ENCODE measurements at places on chromosomes 5 and 9.

GRCh38 chr5:157963761-157964160 lies 104.8 kb upstream of the CLINT1 start:
- H3K4me1 ChIP-seq, result no peaks in the 10 kb centered on the region
- no peak overlapping the region for H3K27ac ChIP-seq
- no peak for DNase-seq
- no peaks in the 10 kb centered on the region for H3K27me3 ChIP-seq
- H3K4me3 ChIP-seq, result no peak overlapping the region

- no peak overlapping the region for H3K27ac ChIP-seq
- H3K36me3 ChIP-seq, result no peaks in the 10 kb centered on the region
- H3K4me3 ChIP-seq, result no peak overlapping the region
- DNase-seq, result no peak
- H3K4me1 ChIP-seq, result no peaks in the 10 kb centered on the region
Observed at GRCh38 chr5:77316871-77317661, 106.6 kb downstream of the PDE8B start.

DNA sequence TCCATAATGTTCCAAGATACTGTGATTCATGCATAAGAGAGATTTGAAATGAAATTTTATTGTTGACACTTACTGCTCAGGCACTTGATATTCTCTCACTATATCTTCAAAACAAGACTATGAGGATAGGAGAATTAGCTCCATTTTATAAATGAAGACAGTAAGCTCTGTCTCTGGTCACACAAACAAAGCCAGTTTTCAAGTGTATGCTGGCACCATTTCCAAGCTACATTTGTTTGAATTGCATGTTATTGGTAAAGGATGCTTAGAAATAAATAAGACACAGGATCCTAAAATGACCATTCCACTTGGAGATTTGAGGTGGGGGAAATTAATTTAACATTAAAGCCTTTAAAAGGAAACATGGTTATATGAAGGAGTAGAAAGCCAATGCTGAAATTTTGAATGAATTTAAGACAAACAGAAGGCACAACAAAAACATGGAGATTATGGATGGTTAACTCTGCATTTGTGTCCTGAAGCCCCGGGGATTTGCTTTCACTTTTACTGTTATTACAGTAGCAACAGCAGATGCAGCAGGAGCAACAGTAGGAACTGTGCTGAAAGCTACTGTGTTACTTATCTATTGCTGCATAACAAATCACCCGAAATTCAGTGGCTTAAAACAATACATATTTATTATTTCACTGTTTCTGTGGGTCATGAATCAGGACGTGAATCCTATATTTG lies 79.7 kb upstream of the ASTN2 start:
- H3K36me3 ChIP-seq, result no peaks in the 10 kb centered on the region
- H3K27ac ChIP-seq, result no peak overlapping the region
- no peak for DNase-seq
- peaks cover 34% of the 10 kb centered on the region for H3K4me1 ChIP-seq
- no peak overlapping the region for H3K4me3 ChIP-seq

GRCh38 chr5:4005335-4005734 lies 409.7 kb downstream of the IRX1 start:
- no peak for DNase-seq
- H3K4me1 ChIP-seq, result no peaks in the 10 kb centered on the region
- H3K36me3 ChIP-seq, result no peaks in the 10 kb centered on the region
- no peak overlapping the region for H3K4me3 ChIP-seq
- H3K27ac ChIP-seq, result no peak overlapping the region

GRCh38 chr5:89168766-89169165 lies 285.8 kb upstream of the MEF2C start:
- no peak for DNase-seq
- H3K4me3 ChIP-seq, result no peak overlapping the region
- H3K27me3 ChIP-seq, result no peaks in the 10 kb centered on the region
- no peaks in the 10 kb centered on the region for H3K36me3 ChIP-seq
- no peak overlapping the region for H3K27ac ChIP-seq
- H3K4me1 ChIP-seq, result no peaks in the 10 kb centered on the region

DNA sequence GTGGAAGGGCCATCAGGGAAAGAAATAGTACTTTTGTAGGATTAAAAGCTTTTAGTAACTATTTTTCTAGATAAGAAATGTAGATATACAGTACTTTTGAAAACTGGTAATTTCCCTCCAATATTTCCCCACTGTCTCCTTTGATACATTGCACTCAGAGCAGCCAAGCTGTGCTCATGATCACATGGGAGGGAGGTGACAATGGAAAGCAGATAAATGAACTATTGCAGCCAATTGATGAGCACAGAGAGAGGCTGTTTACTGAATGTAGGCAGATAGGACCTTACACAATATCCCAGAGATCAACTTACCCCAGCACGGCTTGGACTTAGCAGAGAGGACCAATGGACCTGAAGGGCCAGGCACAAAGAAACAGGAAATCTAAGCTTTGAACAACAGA lies 178.0 kb upstream of the NREP start:
- no peak overlapping the region for H3K27ac ChIP-seq
- no peak overlapping the region for H3K4me3 ChIP-seq
- DNase-seq, result no peak
- H3K27me3 ChIP-seq, result no peaks in the 10 kb centered on the region
- H3K36me3 ChIP-seq, result no peaks in the 10 kb centered on the region
- H3K4me1 ChIP-seq, result no peaks in the 10 kb centered on the region

DNA sequence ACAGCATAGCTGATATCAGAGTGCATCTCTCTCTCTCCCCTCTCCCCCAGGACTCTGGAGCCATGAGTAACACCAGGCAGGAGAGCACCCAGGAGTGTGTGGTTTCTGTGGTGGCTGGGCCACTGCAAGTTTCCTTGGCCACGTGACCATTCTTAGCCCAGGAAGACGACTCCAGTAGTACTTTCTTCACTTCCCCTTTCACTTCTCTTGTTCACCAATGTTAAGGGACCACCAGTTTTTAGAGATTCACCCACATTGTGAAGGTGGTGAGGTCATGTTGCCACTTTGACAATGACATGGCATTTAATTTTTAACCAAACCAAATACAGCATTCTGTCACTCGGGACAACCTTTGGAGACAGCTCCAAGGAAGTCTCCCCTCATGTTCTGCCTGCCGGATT lies 17.9 kb upstream of the DAPK1 start:
- H3K4me1 ChIP-seq, result peaks cover 11% of the 10 kb centered on the region
- H3K36me3 ChIP-seq, result no peaks in the 10 kb centered on the region
- peak; percentile 50 for DNase-seq
- peak overlapping the region; percentile 29 for H3K4me3 ChIP-seq

- H3K27ac ChIP-seq, result no peak overlapping the region
- no peaks in the 10 kb centered on the region for H3K36me3 ChIP-seq
- H3K4me3 ChIP-seq, result no peak overlapping the region
- DNase-seq, result no peak
- no peaks in the 10 kb centered on the region for H3K27me3 ChIP-seq
Observed at GRCh38 chr5:95191330-95191729, 93.6 kb downstream of the MCTP1 start.

- no peak overlapping the region for H3K4me3 ChIP-seq
- peaks cover 14% of the 10 kb centered on the region for H3K36me3 ChIP-seq
- H3K4me1 ChIP-seq, result no peaks in the 10 kb centered on the region
- no peak for DNase-seq
- no peak overlapping the region for H3K27ac ChIP-seq
- no peaks in the 10 kb centered on the region for H3K27me3 ChIP-seq
Observed at GRCh38 chr5:62473209-62473608, 60.6 kb downstream of the IPO11 start.

DNA sequence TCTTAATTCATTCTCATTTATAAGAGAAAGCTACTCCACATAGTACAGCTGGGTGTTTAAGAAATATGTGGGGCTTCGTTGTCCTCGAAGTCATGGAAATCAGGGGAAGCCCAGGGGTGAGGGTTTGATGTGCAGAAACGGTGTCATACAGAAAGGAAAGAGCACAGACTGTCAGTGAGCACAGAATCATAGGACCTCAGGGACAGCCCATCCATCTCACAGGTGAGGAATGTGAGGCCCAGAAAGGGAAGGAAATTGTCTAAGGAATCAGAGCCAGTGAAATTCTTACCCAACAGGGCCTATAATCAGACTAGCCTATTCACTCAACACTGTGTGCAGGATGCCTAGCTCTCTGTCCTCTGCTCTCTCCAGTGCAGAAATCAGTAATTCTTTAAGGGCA lies 535.6 kb downstream of the SPOCK1 start:
- H3K36me3 ChIP-seq, result no peaks in the 10 kb centered on the region
- no peaks in the 10 kb centered on the region for H3K4me1 ChIP-seq
- no peak overlapping the region for H3K4me3 ChIP-seq

- 0 out of 2 replicates have a peak, but pooled peaks cover 9% of the 10 kb centered on the region for H3K4me1 ChIP-seq
- H3K4me3 ChIP-seq, result no peak overlapping the region
- H3K27me3 ChIP-seq, result no peaks in the 10 kb centered on the region
- no peak overlapping the region for H3K27ac ChIP-seq
Observed at GRCh38 chr5:143748516-143748915, 63.4 kb upstream of the HMHB1 start.

GRCh38 chr5:35246900-35247647 lies 16.8 kb upstream of the PRLR start:
- peaks cover 16% of the 10 kb centered on the region for H3K4me1 ChIP-seq
- H3K27me3 ChIP-seq, result no peaks in the 10 kb centered on the region
- no peak overlapping the region for H3K4me3 ChIP-seq
- no peak for DNase-seq

DNA sequence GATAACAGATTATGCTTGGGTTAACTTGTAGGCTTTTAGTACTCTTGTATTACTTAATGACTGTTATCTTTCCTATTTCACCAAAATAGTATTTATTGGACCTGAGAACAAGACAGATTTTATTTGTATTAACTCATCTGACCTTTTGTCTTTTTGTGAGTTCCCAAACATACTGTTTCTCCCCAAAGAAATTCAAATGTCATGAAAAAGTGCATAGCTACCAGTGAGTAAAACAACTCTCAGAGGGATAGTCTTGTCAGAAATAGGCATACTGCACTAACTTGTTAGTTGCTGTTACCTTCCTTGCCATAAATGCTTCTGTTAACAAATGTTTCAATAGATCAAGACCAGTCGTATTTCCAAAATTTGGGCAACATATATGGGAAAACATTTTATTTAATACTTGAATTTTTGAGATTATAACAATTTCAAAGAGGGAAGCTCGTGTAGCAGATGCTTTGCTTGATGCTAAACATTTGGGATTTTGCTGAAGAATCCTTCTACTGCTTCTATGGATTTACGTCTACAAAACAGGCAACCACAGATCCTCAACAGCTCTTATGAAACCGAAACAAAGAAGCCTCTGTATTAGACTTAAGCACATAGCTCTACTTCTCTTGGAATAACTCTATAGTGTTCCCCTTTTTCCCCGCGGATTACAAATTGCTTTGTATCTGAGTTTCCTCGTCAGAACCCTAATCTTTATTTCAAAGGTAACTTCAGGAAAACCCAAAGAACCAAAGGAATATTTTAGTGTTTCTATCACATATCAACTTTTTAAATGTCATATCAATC lies 248.8 kb downstream of the MCTP1 start:
- H3K36me3 ChIP-seq, result no peaks in the 10 kb centered on the region
- H3K4me3 ChIP-seq, result no peak overlapping the region
- H3K4me1 ChIP-seq, result no peaks in the 10 kb centered on the region
- H3K27ac ChIP-seq, result no peak overlapping the region

GRCh38 chr5:132238169-132238744 lies 10.6 kb upstream of the P4HA2 start:
- no peaks in the 10 kb centered on the region for H3K36me3 ChIP-seq
- no peak overlapping the region for H3K4me3 ChIP-seq
- no peaks in the 10 kb centered on the region for H3K27me3 ChIP-seq
- H3K4me1 ChIP-seq, result no peaks in the 10 kb centered on the region

Data from HepG2 (cell line).